Activated CD4-positive, alpha-beta T cell treated with anti-CD3 and anti-CD28 coated beads, Interleukin-10, Interleukin-2, amounts not matched to agents 100 ng/mL and 50 ng/mL, durations not matched to agents 16 hours and 8 hours (primary cell): ENCODE measurements at places on chromosomes 2 and 18.

GRCh38 chr18:3450799-3451182, 819 bp downstream of the TGIF1 start:
- DNase-seq = no peak

- DNase-seq = peak; percentile 47
Measured at GRCh38 chr2:109331896-109332848, 203.2 kb downstream of the SH3RF3 start.

- DNase-seq = no peak
Measured at GRCh38 chr2:22801071-22801470, 583.9 kb upstream of the KLHL29 start.

GRCh38 chr2:147659051-147659450, 185.8 kb upstream of the ACVR2A start:
- DNase-seq = no peak

- DNase-seq = peak; percentile 34
Measured at GRCh38 chr2:9748577-9748976, 94.7 kb upstream of the TAF1B start.

- DNase-seq = no peak
Measured at GRCh38 chr2:59791004-59791618, 762.3 kb downstream of the BCL11A start.

DNA sequence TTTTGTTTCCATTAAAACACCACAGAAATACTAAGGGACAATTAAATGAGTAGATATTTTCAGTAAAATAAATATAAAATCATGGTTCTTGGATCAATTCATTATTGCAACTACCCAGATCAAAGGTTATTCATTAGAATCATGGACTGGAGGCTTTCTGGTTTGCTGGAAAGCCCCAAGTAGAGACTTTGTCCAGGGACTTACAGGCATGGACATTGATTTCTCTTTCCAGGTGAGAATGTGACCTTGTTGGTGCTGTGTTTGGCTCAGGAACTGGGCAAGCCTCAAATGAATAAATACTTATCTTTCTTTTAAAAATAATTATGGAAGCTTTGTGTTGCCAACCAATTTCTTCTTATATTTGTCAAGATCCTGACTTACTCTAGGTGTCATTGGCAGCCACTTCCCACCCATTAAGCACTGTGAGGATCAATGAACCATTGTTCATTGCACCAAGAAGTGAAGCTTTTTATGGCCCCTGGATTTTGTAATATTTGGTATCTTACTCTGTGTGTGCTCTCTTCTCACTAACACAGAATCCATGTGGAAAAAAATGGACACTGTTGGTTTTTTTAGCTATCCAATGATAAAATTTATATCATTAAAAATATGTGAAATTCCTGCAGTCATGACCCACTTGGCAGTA, 205.8 kb upstream of the NRXN1 start:
- DNase-seq = no peak

- no peak for DNase-seq
Measured at GRCh38 chr2:46479265-46479664, at the start of gene TMEM247. TMEM247 (plus strand) TSS chr2:46479565.

DNA sequence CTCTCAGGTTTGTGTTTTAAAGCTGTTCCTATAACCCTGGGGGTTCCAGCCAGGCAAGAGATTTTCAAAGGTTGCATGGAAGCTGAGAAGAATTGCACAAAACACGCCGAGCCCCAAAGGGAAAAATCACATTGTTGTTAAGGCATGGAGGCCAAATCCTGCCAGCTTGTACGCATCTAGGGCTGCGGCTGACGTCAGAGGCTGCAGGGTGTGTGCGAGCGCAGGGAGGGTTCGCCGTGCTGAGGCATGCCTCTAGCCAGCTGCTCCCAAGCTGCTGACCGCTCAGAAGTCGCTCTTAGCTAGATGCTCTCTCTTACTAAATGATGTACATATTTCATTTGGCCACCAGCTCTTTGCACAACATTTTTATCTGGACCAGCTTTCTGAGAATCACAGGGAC, 191.8 kb downstream of the LPIN1 start:
- DNase-seq = no peak

- no peak for DNase-seq
Measured at GRCh38 chr18:52391810-52392559, 52.0 kb downstream of the DCC start.

GRCh38 chr2:47266939-47267710, 112.0 kb upstream of the STPG4 start:
- DNase-seq = no peak

- no peak for DNase-seq
Measured at GRCh38 chr2:26573241-26573925, 67.8 kb downstream of the CIB4 start.

DNA sequence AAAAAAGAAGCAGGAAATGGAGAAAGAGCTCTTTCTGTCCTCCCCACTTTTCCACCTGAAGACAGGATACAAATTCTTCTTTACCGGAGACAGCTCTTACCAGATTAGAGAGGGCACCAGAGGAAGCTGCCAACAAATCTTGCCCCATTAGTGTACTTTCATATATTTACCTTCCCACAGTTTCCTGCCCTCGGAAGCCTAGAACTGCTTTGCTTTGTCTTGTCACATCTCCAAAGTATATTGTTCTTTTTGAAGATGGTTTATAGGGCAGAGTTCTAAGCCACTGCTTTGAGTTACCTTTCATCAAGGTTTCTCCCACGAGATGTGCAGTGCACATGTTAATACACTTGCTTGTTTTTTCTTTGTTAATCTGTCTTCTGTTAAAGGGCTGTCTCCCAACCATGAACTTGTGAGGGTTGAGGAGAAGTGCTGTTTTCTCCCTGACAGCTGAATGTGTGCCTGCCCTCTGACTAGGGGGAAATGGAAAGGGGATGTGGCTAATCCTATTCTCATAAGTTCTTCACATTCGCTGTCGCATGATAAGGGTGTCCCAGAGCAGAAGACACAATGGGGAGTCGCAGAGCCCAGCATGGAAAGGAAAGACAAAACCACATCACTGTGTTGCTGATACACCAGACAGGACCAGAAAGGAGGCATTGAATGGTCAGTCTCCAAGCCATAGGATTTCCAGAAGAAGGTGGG, 24.2 kb downstream of the CENPA start:
- DNase-seq = no peak

- peak; percentile 37 for DNase-seq
Measured at GRCh38 chr18:35770376-35771014, 189.0 kb downstream of the GALNT1 start.

GRCh38 chr18:45997700-45998151, 30.6 kb upstream of the EPG5 start:
- DNase-seq = peak; percentile 48

- DNase-seq = no peak
Measured at GRCh38 chr2:53559302-53559966, 208.2 kb upstream of the CHAC2 start.

- no peak for DNase-seq
Measured at GRCh38 chr2:167756446-167756845, 490.9 kb downstream of the STK39 start.

GRCh38 chr2:108271691-108272253, 16.9 kb upstream of the SULT1C2 start:
- DNase-seq = no peak

DNA sequence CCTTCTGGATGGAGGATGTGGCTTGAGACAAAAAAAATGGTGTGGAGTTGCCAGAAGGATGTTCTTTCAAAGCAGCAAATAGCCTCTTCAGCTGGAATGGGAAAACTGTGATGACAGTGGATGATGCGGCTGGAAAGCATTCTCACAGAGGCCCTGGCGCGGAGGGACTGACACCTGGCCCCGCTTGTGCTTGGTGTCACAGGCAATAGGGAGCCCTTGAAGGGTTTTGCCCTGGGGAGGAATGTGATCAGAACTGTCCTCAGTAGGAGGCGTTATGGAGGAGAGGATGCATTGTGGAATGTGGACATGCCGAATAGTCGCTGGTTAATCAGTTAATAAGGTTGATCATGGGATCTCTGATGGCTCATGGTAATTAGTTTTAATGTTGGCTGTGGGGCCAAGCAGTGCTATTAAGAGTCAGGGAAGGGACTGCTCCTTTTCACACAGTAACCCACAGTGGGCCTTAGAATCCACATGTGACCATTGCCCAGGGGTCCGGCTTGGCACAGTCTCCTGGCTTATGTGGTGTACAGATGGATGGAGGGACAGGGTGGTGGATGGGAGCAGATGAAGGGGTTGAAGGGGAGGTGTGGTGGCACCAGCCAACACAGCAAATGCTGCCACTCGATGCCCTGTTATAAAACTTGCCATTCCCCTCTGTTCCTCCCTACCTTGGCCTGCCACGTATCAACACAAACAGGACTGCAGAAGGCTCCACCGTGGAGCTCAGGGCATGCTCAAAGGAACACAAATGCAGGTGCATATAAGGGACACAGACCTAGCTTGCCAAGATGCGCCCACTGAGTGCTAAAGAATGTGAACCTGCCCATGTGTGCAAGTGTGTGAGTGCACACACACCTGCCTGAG, 71.7 kb downstream of the CIB4 start:
- no peak for DNase-seq

DNA sequence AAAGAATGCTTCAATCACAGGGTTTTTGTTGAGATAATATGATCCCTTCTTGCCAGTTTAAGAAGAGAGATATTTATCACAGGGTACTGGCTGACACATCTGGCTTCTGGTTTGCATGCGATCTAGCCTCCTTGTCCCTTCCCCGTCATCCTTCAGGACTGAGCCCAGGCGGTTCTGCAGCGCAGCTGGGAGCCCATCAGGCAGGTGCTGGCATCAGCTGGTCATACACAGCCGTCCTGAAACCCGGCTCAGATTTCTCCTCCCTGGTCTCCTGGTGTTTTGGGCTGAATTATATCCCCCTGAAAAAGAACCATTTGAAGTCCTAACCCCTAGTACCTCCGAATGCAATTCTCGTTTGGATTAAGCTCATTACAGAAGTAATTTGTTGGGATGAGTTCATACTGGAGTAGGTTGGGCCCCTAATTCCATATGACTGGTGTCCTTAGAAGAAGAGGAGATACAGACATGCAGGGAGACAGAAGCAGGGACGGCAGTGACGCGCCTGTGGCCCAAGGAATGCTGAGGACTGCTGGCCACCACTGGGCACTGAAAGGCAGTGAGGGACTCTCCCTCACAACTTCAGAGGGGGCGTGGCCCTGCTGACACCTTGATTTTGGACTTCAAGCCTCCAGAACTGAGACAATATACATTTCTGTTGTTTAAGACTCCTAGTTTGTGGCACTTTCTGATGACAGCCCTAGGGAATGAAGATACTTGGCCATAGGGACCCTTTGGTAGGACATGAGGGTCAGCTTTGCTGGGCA, 83.9 kb upstream of the ODC1 start:
- DNase-seq = no peak

DNA sequence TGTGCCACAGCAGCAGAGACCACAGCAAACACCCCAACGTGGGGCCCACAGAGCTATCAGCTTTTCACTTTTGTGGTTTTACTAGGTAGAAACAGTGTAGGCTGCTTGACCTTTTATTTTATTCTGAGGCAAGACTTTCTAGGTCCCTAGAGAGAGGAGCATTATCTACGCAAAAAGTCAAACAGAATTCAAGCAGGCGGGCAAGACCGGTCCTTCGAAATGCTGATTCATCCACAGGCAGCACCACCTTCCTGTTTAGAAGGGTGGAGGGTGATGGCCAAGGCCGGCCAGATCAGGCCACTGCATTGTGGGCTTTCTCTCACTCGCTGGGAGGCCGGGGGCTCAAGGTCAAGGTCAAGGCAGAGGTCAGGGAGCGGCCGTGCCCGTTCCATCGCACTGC, 573.0 kb downstream of the GALR1 start:
- no peak for DNase-seq

DNA sequence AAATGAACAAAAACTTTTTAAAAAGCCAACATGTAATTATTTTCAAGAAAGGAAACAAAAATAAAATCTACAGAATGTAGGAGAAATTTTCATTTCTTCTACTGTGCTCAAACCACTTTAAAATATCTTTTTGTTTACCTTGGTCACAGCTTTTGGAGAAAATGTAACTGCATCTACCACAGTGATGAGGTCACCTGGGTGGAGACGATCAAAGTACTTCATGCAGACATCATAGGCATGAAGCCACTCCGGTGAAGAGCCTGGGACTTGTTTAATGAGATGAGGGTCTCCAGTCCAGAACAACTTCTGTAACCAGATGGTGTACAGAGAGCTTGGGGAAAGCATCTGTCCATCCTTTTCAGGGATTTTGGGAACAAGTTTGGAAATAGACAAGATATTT, 285.8 kb downstream of the NBAS start:
- DNase-seq = no peak

DNA sequence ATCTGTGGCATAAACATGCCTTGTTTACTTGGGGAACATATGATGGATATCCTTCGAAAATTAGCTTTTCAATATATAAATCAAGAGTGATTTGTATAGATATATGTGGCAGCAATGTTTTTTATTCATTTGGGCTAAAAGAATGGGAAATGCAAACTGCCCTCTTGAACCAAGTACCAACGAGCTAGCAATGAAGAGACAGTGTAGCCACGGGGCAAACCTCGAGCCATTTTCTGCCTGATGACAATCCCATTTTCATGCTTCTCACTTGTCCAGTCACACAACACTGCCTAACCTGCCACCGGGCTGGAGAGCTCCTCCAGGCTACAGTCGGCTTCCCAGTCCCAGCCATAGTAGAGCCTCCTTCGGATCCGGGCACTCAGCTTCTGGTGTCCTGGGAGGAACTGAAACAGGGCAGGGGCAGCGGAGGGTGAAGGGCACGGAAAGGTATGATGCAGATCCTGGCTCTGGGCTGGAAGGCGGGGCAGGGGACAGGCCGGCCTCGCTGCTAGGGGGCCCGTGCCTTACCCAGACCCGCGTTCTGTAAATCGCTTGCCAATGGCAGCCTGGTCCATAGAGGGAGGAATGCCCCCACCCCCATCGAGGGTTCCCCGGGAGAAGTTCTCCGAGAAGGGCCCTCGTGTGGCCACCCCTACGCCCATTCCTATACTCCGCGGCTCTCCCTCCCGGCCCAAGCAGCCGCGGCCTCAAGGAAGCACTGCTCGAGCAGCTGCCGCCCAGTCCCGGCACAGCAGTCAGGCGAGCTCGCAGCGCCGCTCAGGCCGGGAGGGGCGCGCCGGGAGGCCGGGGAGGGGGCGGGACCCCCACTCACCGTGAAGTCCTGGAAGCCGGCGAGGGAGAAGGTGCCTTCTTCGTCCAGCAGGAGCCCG, 552 bp downstream of the CNPPD1 start:
- DNase-seq = peak; percentile 30

DNA sequence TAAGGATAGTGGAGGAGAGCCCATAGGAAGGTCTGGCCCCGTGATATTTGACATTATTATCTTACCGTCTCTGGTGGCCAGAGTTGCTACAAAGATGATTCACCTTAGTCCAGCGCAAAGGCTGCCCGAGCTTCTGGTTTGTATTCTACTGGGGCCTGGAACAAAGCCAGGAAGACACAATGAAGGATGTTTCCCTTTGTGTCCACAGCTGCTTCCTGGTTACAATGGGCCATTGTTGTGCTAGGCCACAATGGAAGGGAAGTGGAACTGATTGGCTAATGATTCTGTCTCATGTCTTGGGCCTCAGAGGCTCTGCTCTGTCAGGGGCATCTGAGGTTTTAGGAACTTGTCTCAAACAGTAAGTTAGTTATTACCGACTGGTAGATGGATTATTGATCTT, 132.2 kb downstream of the TDRD15 start:
- no peak for DNase-seq

DNA sequence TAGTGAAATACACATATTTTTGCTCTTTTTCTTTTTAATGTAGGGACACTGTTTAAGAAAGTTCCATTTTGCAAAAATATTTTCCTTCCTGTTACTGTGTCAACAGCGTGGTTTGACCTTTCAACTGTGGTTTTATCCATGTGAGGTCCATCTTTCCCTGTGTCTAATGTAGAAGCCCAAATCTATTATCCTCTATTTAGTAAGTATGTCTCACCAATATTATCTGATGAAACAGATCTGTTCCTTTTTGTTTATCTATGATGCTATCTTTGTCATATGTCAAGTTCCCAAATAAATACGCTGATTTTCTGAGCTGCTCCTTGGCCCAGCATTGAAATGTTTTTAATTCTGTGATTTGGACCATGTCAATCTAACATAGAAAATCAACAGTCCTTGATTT, 3.5 kb upstream of the ARHGAP15 start:
- DNase-seq = no peak
